Hepatocyte (in vitro differentiated cells): ENCODE measurements at places on chromosomes 5 and 9.

DNA sequence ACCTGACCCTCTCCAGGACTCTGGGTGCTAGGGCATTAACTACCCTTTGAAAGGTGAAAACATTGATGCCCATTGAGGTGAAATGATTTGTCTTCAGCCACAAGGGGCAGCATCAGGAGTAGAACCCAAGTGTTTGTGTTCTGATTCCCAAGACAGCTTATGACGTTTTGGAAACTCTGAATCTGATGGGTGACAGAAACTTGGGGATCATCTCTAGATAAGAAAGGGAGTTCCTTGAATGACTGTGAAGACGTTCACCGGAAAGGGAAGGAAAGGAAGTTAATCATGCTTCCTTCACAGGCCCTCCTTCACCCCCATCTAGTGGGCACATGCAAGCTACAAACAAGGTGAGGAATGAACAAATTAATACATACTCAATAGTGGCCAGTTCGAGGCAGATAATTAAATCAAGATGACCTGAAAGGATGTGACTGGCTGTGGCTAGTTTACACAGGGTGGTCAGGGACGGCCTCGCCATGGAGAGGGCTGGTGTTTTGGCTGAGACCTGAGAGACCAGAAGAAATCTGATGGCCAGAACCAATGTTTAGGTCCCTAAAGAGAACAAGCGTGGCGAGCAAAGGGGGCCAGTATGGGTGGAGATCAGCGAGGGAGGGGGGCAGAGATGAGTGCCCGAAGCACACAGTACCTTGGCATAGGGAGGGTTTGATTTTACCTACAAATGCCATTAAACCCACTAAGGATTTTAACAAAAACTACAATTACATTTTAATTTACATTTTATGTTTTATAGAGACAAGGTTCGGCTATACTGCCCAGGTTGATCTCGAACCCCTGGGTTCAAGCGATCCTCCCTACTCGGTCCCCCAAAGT is 937 bp upstream of the SLC26A2 start:
- DNase-seq = peak; percentile 73

DNA sequence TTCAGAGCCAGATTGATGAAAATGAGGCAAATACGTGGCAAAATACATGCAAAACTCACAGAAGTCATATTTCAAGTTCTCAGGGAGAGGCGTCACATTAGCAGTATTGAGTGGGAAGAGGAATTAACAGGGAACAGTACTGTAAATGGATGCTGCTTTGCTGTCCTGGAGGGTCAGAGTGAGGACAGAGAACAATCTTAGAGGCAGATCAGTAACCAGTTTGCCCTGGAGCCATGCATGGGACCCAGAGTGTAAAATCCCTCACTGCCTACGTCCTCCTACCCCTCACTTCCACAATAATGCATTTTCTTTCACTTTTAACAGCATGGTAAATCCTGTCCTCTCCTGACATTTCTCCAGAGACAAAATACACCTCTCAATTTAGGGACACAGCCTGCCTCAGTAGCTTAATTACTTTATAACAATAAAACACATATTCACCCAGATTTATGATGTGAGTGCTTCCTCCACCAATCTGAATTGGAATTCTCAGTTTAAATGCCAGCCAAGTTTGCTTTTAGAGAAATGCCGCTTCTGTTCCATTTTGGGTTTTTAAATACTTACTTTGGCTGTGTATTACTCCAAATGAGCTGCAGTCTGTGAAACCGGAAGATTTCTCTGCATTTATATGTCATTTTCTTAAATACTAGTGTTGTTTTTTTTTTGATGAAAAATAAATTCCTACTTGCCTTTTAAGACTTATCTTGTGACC is 70.0 kb downstream of the LMNB1 start:
- DNase-seq = no peak

DNA sequence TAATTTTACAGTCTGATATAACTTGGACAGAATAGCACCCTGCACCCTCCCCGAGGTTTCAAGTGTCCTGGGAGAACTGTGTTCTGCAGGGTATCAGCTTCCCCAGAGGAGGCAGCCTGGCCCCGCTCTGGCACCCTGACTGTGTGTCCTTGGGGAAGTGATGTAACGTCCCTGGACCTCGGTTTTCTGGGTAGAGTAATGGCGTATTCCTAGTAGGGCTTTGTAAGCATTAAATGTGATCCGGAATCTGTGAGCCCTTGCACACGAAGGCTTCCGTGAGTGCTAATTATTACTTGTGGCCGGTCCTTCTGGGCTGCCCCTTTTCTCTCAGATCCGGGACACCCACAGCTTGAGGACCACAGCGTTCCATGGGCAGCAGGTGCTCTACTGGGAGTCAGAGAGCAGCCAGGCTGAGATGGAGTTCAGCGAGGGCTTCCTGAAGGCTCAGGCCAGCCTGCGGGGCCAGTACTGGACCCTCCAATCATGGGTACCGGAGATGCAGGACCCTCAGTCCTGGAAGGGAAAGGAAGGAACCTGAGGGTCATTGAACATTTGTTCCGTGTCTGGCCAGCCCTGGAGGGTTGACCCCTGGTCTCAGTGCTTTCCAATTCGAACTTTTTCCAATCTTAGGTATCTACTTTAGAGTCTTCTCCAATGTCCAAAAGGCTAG is 1.0 kb upstream of the CACFD1 start:
- no peak for DNase-seq

GRCh38 chr5:55234121-55234700 is 803 bp upstream of the CCNO start:
- peak; percentile 25 for DNase-seq

GRCh38 chr9:99925541-99925940 is 19.1 kb downstream of the STX17 start:
- no peak for DNase-seq

DNA sequence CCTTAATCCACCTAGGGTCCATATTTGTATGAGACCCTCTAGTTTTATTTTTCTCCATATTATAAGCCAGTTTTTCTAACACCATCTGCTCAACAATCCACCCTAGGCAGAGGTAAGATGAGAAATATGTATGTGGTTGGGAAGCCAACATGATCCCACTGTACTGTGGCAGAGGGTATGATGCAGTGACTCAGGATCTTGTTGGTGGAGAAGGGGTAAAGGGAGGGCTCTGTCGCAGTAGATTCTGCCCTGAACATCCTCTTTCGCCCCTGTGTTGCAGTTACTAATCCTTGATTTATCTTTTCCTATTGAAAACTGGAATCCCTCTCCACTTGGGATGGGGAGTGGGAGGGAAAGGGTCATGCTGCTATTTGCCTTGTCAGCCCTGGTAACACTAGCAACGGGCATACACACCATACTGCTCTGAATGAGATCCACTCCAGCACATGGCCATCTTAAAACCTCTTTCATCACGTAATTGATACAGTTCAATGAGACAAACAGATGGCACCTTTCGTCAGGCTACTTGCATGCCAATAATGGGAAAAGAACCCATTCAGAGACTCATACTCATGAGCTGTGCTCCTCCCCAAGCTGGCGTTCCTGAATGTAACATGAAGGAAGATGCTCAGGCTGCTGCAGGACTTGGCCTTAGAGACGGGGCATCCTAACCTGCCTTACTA is 63.0 kb downstream of the ADAMTS12 start:
- no peak for DNase-seq

DNA sequence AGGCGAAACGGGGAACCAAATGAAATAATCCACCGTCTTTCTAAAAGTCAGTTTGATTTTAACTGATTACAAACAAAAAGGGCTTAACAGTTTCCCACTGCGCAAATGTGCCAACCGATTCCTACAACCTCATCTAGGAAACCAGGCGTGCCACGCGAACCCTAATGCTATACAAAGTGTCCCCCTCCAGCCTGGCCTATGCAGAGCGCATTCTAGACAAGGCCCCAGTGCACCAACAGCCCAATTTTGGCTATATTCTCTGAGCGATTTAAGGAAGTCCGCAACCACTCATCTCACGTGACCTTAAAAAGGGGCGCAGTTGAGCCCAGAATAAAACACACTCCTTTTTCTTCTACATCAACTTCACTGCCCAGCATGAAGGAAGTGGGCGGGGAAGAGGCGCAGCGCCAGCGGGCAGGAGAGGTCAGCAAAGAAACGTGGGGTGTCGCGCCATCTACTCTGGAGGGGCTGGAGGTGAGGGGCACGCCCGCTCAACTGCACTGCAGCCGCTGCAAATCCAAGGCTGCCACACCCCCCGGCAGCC is 779 bp downstream of the FAM13B start:
- peak; percentile 64 for DNase-seq
